ENCODE measurements at places on chromosomes 6 and 20.

- no peak for DNase-seq
Observed at GRCh38 chr6:44202972-44203750, 13.6 kb upstream of the MYMX start.

DNA sequence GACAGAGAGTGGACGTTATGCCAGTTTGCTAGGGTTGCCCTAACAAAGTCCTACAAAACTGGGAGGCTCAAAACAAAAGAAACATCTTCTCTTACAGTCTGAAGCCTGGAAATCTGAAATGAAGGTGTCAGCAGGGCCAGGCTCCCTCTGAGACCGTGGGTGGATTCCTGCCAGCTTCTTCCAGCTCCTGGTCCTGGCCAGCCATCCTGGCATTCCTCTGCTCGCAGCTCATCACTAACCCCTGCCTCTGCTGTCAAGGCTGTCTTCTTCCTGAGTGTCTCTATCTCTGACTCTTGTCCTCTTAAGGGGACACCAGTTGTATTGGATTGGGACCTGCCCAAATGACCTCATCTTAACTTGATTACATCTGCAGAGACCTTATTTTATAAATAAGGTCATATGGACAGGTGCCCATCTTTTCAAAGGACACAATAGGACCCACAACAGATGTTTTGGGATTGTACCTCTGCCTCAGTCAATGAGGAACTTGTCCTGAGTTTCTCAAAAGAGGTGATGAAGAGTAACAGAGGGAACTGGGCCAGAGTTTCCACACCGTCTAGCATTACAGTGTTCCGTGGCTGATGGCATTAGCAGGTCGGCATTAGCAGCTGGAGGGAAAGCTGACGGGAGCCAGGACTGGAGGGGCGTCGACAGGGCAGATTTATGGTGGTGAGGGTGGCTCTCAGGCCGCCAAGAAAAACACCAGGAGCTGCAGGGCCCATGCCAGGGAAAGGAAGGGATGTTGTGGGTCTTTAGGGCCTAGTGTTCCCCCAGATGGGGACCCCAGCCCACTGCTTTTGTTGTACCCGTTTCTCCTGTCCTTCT lies 157.3 kb downstream of the TBXT start:
- no peak for DNase-seq

GRCh38 chr6:158016571-158017383 lies 35.1 kb downstream of the SYNJ2 start:
- DNase-seq: no peak

DNA sequence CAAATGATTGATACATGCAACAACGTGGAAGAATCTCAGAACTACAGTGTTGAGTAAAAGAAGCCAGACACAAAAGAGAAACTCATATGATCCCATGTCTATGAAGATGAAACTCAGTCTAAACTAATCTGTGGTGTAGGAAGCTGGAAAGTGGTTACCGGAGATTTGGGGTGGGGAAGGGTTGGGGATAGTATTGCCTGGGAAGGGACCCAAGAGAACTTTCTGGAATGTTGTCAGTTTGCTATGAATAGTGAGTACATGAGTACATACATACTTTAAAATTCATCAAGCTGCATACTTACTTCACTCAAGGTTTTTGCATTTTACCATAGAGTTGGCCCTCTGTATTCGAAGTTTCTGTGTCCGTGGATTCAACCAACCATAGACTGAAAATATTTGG lies 106.0 kb downstream of the SAMD5 start:
- DNase-seq: no peak

DNA sequence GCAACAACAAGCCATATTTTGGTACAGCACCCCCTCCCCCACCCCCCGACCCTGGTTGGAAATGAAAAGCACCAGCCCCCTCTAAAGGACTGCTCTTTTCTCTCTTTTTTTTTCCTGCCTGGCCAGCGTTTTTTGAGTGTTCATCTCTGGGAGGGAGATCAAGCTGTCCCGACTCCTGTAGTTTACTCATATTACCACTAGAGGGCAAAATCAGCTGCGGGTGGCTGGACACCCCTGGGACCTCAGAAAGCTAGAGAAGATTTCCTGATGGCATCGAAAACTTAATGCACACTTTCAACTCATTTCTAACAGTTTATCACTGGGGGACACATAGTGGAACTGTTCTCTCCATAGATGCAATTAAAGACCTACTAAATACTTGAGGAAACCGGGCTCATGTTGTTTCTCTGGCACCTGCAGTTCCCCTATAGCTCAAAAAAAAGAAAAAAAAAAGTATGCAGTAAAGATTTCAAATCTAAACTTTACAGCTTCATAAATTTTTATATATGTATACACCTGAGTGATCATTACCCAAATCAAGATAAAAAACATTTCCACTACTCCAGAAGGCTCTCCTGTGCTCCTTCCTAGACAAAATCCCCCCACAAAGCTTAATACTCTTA lies 24.4 kb downstream of the CNBD2 start:
- DNase-seq: peak; percentile 84

DNA sequence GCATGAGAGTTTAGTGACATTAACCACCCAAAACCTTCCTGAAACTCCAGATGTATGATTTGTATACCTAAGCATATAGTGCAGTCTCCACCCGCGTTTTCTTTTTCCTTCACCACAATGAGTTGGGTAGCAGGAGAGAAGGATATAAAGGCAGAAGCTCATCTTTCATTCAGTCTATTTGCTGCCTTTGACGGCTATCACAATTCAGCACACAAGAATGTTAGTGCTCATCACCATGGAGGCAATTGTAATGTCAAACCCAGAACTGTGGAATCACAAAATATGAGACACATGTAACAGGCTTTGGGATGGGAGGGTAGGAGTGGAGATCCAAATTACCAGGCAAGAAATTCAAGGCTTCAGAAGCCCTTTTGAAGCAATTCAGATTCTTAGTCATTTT lies 17.6 kb downstream of the ZHX3 start:
- no peak for DNase-seq

- no peak for DNase-seq
Observed at GRCh38 chr6:37889486-37889885, 70.0 kb downstream of the ZFAND3 start.

- DNase-seq: no peak
Observed at GRCh38 chr6:119838043-119838442, 488.5 kb upstream of the MAN1A1 start.

- DNase-seq: no peak
Observed at GRCh38 chr6:16174416-16175078, 45.7 kb downstream of the MYLIP start.

- no peak for DNase-seq
Observed at GRCh38 chr6:52976591-52977035, 18.5 kb downstream of the GSTA4 start.

- no peak for DNase-seq
Observed at GRCh38 chr6:46281110-46281509, 110.3 kb upstream of the ENPP5 start.

DNA sequence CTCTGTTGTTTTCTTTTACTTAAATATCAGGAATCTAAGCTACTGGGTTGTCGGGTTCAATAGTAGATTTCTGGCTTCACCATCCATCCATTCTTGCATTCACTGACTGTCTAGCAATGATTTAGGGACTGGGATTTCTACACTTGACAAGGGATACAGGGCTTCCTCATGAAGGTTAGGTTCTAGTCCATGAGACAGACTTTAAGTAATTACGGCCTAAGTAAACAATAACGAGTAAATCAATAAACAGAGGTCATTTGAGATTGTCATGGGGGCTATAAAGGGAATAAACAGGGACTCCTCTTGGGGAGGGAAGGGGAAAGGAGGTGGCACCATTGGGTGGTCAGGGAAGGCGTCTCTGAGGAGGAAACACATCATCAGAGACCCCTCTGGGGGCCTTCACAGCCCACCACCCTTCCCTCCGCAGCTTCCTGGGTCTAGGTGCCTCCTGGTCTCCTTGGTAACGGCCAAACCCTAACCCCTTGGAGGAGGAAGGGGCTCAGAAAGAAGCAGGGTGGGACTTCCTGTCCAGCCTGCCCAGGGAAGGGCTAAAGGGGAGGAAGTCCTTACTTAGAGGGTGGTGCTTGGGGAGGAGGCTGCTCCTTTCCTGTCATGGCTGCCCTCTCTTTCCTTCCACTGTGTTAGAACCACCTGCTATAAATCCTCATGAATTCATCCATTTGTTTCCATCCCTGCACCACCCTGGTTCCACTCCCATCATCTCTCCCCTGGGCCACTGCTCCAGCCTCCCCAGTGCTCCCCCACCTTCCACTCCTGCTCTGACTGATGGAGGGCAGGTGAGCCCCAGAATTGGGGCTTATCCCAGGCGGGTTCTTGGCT lies 33.3 kb downstream of the BPIFB4 start:
- DNase-seq: no peak

GRCh38 chr20:18166950-18167349 lies 29.3 kb downstream of the KAT14 start:
- DNase-seq: no peak
